ENCODE measurements at places on chromosomes 16 and 17. TPM values are rescaled to one million over a fixed set of nuclear protein-coding genes. Genes with fewer than 3 reads are reported as not detected.

- H3K27ac ChIP-seq: peak overlapping the region; percentile 62
- peak; percentile 15 for DNase-seq
- no peaks in the 10 kb centered on the region for H3K36me3 ChIP-seq
- no peak overlapping the region for H3K4me3 ChIP-seq
- H3K4me1 ChIP-seq: peaks cover 23% of the 10 kb centered on the region
Measured at GRCh38 chr17:50426814-50427787, 1.1 kb downstream of the ACSF2 start.

DNA sequence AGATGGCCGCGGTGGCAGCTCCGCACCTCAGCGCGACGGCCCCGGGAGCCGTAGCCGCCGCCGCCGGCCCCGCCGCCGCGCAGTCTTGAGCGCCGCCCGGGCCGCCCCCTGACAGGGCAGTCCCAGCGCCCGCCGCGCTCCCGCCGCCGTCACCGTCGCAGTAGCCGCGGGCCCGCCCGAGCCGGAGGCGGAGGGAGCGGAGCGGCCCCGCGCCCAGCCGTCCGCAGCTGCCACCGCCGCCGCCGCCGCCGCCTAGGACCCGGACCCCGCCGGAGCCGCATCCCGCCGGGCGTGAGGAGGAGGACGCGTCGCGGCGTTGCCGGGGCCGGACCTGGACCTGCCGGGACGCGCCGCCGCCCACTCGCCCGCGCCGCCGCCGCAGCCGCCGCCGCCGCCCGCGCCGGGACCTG is 218 bp downstream of the TNRC6C start:
- H3K36me3 ChIP-seq: no peaks in the 10 kb centered on the region
- no peak for DNase-seq
- peaks cover 49% of the 10 kb centered on the region for H3K4me1 ChIP-seq
- no peak overlapping the region for H3K27ac ChIP-seq

LGALS9B gene
- not detected for total RNA-seq

GFOD2 gene
- total RNA-seq: 18.0 TPM

DNA sequence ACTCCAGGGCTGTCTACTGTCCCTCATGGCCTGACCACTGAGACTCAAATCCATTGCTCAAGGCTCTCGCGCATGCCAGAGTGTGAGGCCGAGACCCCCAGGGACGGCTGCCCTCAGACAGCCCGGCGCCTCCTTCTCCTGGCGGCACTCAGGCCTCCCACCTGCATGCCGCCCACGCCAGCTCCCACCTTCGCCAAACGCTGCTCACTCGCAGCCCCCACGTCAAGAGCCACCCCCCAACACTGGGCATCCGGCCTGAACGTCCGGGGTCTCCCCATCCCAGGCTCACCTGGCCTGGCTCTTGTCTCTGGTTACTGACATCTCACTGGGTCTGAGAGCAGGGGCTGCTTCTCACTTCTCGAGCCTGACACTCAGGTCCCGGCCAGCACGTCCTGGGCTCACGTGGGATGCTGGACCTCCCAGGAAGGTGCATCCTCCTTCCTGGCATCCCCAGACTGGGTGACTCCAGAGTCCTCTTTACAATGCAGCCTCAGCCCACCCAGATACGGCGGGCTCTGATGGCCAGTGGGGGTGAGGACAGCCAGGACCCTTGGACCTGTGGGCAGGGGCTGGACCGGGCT is 12.2 kb upstream of the CACNA1H start:
- no peak overlapping the region for H3K4me3 ChIP-seq
- DNase-seq: no peak
- no peaks in the 10 kb centered on the region for H3K27me3 ChIP-seq
- no peaks in the 10 kb centered on the region for H3K4me1 ChIP-seq
- H3K36me3 ChIP-seq: no peaks in the 10 kb centered on the region

LPCAT2 gene
- total RNA-seq: 0.76 TPM

GRCh38 chr17:7428557-7428956 is at the start of gene SPEM3:
TSS of gene SPEM3 (plus strand) at chr17:7428857. CDS start at chr17:7428903, 46 bp downstream.
- H3K27me3 ChIP-seq: no peaks in the 10 kb centered on the region
- no peaks in the 10 kb centered on the region for H3K36me3 ChIP-seq
- H3K27ac ChIP-seq: no peak within 1 kb of the TSS
- no peaks in the 10 kb centered on the region for H3K4me1 ChIP-seq
- DNase-seq: peak; percentile 14
- no peak within 1 kb of the TSS for H3K4me3 ChIP-seq

DNA sequence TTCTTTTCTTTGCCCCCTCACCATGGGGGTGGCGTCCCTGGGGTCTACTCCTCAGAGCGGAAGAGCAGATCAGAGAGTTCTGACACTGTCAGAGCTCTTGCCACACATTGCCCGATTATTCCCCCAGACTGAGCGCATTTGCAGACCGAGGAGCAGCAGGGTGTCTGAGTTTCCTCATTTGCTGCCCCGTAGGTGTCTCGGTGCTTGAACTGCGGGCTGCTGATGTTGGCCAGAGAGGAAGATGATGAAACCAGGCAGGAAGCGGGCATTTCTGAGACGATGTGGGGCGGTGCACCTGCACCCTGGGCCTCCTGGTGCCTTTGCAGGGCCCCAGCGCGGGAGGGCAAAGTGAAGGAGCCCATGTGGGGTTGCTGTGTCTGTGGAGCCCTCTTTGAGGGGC is 55.2 kb downstream of the ARSG start:
- no peaks in the 10 kb centered on the region for H3K36me3 ChIP-seq
- peak; percentile 63 for DNase-seq
- H3K27ac ChIP-seq: peak overlapping the region; percentile 62
- peaks cover 76% of the 10 kb centered on the region for H3K4me1 ChIP-seq

DNA sequence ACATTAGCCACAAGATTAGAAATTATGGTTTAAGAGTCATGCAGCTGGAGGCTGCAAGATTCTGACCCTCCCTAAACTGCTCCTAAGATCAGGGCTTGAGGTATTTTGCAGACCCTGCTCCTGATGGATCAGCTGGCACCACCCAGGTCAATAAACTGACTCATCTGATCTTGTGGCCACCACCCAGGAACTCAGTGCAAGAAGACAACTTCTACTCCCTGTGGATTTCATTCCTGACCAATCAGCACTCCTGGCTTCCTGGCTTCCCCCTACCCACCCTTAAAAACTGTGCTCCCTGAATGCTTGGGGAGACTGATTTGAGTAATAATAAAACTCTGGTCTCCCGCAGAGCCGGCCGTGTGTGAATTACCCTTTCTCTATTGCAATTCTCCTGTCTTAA is 25.0 kb upstream of the MILR1 start:
- no peak overlapping the region for H3K4me3 ChIP-seq
- no peaks in the 10 kb centered on the region for H3K27me3 ChIP-seq
- H3K4me1 ChIP-seq: peaks cover 3% of the 10 kb centered on the region

STUB1 gene
- 97.2 TPM for total RNA-seq
